Stimulated activated CD8-positive, alpha-beta memory T cell treated with anti-CD3 and anti-CD28 coated beads, Interleukin-15, amount 100 ng/mL, for 48 hours (primary cell): ENCODE measurements at places on chromosomes 2 and 18.

DNA sequence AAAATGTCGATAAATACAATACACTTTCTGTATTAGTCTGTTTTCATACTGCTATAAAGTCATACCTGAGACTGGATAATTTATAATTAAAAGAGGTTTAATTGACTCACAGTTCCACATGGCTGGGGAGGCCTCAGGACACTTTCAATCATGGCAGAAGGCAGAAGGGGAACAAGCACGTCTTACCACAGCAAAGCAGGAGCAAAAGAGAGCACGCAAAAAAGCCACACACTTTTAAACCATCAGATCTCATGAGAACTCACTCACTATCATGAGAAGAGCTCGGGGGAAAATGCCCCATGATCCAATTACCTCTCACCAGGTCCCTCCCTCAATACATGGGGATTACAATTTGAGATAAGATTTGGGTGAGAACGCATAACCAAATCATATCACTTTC lies 256.7 kb downstream of the ANAPC1 start:
- no peak for DNase-seq

GRCh38 chr18:77068321-77069312 lies 64.0 kb downstream of the MBP start:
- DNase-seq: no peak

- no peak for DNase-seq
Measured at GRCh38 chr2:184921676-184922075, 323.3 kb downstream of the ZNF804A start.

DNA sequence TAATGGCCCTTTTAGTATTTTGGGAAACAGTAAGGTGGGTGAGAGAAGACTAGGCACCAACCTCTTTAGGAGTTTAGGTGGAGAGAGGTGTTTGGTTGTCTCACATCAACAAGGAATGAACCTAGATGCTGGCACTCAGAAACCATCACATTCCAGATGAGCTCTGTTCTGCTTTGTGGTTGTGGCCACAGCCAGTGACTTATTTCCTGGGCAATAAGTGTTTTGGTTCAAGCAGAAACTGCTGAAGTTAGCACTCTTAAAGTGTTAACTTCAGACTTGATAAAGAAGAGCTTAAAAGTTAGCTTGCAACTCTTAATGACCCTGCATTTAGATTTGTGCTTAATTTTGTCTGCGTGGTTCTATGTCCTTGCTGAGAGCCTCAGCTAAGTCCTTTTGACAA lies 929.2 kb downstream of the SLC4A3 start:
- no peak for DNase-seq

- no peak for DNase-seq
Measured at GRCh38 chr18:29184654-29185053, 1007.7 kb upstream of the CDH2 start.

- no peak for DNase-seq
Measured at GRCh38 chr2:221195829-221196228, 376.3 kb downstream of the EPHA4 start.

GRCh38 chr2:141770530-141770929 lies 360.3 kb downstream of the LRP1B start:
- DNase-seq: no peak

GRCh38 chr2:218317303-218317630 lies 25.0 kb upstream of the TMBIM1 start:
- no peak for DNase-seq
